Effector memory CD8-positive, alpha-beta T cell (primary cell): ENCODE measurements at places on chromosomes 11 and 22.
A peak's percentile ranks its signal among the peaks of the same experiment; 100 is the strongest.

DNA sequence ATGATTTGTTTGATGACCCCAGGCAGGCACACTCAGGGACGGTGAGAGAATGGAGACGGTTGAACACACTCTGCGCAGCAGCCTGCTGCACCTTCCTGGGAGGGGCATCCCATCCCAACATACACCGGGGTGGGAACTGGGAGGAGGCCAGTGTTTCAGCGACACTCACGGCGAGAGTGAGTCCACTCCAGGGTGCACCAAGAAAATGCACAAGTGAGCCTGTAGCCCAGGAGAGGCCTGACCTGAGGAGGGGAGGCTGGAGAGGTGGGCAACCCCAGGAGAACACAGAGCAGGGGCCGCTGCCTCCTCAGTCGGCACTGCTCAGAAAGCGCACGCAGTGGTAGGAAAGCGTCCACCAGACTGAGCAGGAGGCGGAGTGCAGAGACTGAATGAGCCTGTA lies 54.5 kb downstream of the IGF2 start:
- DNase-seq: no peak

GRCh38 chr11:134397304-134398078 lies 14.6 kb downstream of the B3GAT1 start:
- no peak for DNase-seq

- DNase-seq: no peak
Observed at GRCh38 chr11:96234866-96235441, 108.0 kb downstream of the MAML2 start.

DNA sequence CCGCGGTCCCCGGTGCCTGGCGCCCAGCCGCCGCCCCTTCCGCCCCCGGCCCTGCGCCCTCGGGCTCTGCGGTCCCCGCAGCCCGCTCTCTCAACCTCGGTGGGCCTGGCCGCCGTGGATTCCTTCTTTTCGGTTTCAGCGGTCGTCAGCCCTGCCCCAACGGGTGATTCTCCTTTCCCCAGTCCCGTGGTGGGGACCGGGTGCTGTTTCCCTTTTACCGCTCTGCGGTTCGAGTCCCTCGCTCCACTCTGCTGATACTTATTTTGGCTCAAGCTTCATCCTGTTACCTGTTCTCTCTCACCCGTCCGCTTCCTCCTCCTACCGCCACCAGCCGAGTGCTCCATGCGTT lies 494 bp downstream of the ZDHHC5 start:
- no peak for DNase-seq

- DNase-seq: no peak
Observed at GRCh38 chr22:48754611-48755058, 1073.0 kb downstream of the BRD1 start.

DNA sequence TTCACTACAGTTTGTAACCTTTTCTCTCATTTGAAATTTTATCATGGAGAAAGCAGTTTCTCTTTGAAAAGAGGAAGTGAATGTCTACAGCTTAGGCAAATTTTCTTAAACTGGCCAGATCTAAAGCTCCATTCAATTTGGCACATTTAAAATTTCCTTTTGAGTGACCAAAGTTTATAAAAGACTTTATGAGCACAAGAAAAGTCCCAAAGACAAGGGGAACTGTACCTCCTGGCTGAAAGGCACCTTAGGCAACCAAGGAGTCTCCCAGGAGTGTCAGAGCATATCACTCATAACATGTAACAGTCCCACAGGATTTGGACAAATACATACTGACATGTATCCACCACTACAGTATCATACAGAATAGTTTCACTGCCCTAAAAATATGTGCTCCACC lies 41.3 kb downstream of the NARS2 start:
- no peak for DNase-seq

DNA sequence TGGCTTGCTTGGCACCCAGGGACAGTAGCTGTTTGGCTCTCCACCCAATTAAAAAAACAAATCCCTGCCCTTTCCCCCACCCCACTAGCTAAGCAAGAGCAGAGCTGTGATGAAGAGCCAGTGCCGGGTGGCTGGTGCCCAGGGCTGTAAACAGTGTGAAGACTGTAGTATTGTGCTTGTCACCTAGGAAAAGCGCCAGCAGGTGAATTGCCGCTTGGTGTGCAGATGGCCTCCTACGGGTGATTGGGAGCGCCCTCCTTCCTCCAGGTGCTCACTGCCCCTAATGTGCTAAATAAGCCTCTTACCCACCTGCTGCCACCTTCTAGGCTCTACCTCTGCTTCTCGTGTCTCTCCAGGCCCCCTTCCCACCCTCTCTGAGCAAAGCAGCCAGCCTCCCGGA lies 18.4 kb upstream of the RAPSN start:
- DNase-seq: no peak

DNA sequence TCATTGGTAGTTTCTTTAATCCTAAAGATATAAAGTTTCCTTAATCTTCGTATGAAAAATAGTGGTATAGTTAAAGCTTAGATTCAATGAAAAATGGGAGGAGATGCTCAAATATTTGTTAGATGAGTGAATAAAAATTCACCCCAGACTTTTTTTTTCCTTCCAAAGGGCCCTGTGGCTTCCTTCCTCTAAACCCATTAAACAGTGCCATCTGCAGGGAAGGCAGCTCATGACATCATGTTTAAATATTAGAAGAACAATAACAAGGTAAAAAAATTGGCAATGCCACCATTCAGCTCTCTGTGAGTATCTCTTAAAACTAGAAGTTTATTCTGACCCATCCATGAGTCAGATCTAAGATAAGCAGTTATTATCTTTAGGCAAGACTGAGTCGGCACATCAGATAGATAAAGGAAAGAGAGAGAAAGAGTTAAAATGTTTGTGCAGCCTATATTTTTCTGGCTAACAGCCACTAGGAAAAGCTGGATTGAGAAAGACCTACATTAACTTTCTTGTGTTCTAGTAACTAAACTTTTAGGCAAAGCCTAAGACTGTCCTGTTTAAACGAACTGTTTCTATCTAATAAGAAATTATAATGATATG lies 19.1 kb upstream of the OOSP1 start:
- no peak for DNase-seq

DNA sequence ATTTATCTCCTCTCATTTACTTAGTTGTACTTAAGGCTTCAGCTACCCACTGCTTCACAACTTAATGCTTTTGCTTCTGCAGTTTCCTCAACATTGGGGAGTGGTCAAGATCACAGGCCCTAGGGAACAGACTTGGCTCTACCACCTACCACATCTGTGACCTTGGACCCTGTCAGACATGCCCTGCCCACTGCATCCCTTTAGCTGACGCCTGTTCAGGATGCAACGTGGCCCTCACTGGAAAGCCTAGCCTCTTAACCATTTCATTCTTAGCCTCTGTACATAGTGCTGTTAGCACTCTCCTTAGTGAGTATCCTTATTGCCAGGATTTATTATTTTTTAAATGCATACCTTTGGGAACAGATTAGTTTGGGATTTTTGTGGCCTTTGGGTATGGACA lies 34.4 kb downstream of the TNRC6B start:
- no peak for DNase-seq

DNA sequence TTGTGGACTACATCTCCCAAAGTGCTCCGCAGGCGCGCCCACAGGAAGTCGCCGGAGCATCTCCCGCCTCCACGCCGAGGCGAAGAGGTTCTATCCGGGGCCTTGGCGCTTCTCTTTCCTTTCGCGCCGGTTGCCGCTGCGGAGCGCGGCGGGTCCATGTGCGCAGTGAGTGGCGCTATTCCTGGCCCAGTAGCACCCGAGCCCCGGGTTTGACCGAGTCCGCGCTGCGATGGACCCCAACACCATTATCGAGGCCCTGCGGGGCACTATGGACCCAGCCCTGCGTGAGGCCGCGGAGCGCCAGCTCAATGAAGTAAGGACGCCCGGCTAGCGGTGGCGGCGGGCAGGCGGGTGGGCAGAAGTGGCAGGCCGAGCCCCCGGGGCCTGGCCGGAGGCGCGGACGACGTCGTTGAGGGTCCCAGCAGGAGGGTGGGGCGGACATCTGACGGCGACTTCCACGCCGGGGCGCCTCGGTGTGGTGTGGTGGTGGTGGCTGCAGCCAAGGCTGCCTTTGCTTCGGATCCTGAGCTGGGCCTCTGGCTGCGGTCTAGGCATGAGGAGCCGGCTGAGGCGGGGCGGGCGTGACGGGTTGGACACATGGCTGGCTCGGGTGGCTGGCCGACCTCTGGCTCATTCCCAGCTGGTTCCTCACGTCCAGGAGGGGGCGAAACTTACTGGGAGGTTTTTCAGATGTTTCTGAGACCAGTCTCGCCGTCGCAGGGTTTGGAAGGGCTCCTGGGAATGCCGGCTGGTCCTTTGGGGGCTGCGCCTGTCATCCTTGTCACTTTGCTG lies at the start of gene IPO7:
Gene IPO7 (plus strand): TSS at position 118 of the 792 bp plus-strand sequence. CDS start 112 bp downstream, at position 230.
- peak; percentile 79 for DNase-seq

DNA sequence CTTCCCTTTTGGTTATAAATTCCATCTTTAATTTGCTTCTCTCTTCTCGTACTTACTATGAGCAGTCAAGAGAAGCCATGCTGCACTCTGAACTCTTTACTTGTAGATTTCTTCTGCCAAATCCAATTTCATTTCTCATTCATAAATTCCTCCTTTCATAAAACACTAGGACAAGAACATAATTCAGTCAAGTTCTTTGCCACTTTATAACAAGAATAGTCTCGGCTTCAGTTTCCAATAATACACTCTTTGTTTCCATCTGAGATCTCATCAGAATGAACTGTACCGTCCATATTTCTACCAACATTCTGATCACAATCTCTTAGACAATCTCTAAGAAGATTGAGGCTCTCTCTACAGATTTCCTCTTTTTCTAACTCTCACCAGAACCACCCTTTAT lies 25.1 kb downstream of the IZUMO1R start:
- no peak for DNase-seq

DNA sequence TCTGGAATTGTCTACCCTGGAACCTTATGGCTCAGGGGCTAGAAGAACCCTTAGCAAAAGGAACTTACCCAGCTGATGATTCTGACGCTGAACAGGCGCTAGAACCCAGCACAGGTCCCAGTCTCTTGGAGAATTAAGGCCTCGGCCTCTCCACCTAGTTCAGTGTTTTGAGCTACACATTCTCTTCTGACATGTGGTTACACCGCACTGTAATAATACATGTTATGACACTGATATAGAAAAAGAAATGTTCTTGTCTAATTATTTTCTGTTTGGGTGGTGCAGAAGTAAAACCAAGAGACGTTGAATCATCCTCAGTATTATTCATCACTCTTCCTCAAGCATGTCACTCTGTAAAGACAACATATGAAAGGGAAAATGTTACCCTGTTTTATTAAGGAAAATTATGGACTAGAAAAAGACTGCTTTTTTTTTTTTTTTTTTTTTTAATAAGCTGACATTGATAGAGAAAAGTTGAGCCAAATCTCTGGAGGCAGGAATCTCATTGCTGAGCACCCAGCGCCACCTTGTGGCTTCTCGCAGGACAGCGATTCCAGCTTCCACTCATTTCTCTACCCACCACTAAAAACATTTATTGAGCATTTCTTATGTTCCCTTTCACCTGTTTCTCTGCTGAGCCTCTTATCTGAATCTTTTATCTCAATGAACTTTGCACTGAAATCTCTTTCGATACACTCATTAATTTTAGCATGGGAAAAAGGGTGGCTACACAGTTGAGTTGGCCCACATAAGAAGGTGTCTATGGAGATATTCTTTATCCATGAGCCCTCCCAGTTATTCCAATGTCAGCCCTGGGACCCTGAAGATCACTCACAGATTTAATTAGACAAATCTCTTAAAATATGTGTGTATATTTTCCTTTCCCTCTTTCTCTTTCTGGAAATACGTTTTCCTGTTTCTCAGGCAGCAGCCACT lies 12.6 kb upstream of the APLNR start:
- DNase-seq: peak; percentile 20

DNA sequence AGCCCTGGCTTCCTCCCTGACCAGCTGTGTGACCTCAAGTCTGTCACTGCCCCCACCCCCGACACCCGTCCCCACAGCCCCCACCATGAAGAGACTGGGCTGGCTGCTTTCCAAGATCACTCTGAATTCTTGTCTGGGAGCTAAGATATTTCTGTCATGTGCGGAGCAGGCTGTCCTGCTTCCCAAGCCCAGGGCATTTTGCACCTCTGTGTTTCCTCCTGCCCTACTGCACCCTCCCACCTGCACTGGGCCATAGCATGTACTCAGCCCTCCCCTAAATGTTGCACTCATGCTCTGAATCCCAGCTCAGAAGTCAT lies 30.3 kb upstream of the MYEOV start:
- DNase-seq: no peak

DNA sequence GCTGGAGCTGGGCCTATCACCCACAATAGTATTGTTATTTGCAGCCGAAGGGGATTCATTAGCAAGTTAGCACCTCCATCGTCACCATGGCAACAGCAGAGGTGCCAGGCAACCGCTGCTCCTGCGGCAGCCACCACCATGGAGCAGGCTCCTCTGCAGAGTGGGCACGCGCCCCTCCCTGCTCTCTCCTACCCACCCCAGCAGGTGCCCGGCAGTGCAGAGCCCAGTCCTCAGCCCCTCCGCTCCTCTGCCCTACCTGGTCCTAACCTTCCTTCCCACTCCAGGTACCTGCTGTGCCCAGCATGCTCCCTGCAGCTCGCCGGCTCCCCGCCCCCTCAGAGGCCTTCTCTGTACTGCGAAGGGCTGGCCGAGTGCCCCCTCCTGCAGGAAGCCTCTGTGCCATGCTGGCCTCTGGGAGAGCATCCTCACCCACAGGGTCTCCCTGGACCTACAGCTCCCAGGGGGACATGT lies 3.6 kb downstream of the DUSP8 start:
- DNase-seq: peak; percentile 86

DNA sequence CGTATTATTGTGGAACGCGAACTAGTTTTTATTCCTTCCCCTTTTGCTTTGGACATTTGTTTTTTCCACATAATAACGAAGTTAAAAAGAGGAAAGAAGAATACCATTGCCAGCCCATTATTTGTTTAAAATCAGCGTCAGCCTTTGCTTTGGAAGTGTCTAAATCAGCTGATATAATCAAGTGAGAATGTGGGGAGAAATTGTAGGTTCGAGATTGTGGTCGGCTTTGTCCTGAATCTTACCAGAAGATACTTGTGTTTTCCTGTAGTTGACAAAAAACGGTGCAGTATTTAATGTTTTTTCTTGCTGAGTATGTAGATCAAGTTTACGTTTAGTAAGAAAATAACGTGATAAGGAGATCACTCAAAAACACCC lies 935 bp downstream of the ZNF143 start:
- no peak for DNase-seq

- DNase-seq: no peak
Observed at GRCh38 chr22:49400136-49400940, 427.3 kb downstream of the BRD1 start.

- DNase-seq: no peak
Observed at GRCh38 chr11:127003260-127003981, 2.9 kb upstream of the KIRREL3 start.

DNA sequence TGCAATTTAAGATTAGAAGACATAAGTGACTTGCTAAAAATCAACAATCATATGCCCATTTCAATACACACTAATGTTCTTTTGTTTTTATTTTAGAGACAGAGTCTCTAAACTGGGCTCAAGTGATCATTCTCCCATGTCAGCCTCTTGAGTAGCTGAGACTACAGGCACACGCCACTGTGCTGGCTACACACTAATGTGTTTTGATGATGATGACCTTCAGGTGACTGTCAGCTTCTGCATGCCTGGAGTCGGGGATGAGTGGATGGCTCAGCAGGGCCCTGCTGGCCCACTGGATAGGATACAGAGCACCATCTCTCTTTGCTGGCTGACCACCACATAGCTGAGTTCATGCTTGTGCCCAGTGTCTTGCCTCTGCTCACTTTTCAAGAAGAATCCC lies 27.0 kb upstream of the POU2AF1 start:
- no peak for DNase-seq

GRCh38 chr11:44518968-44519550 lies 46.4 kb upstream of the CD82 start:
- no peak for DNase-seq

- no peak for DNase-seq
Observed at GRCh38 chr11:576811-577610, 741 bp downstream of the PHRF1 start.

- DNase-seq: no peak
Observed at GRCh38 chr11:36278531-36279282, 10.5 kb downstream of the COMMD9 start.
